ENCODE measurements at places on chromosomes 12 and 14. TPM values are rescaled to one million over a fixed set of nuclear protein-coding genes. Genes with fewer than 3 reads are reported as not detected.

DNA sequence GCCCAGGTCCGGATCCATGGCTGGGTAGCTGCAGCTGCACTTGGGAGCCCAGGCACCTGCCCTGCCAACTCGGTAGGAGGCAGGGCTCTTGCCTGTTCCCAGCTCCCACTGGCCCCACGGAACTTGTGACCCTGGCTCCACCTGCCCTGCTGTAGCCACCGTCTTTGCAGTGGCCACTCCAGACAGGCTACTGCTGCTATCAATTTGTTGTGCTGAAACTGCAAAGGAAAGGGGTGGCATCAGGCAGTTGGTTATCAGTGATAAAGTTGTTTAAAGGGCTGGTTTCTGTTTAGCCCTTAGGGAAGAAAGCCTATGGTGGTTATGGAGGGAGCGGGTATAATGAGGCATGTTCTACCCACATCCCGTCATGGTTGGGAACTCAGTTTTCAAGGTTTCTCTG, 32.1 kb upstream of the ARID2 start:
- H3K27ac ChIP-seq: no peak overlapping the region
- no peaks in the 10 kb centered on the region for H3K4me1 ChIP-seq
- no peak overlapping the region for H3K4me3 ChIP-seq
- H3K27me3 ChIP-seq: no peaks in the 10 kb centered on the region

DNA sequence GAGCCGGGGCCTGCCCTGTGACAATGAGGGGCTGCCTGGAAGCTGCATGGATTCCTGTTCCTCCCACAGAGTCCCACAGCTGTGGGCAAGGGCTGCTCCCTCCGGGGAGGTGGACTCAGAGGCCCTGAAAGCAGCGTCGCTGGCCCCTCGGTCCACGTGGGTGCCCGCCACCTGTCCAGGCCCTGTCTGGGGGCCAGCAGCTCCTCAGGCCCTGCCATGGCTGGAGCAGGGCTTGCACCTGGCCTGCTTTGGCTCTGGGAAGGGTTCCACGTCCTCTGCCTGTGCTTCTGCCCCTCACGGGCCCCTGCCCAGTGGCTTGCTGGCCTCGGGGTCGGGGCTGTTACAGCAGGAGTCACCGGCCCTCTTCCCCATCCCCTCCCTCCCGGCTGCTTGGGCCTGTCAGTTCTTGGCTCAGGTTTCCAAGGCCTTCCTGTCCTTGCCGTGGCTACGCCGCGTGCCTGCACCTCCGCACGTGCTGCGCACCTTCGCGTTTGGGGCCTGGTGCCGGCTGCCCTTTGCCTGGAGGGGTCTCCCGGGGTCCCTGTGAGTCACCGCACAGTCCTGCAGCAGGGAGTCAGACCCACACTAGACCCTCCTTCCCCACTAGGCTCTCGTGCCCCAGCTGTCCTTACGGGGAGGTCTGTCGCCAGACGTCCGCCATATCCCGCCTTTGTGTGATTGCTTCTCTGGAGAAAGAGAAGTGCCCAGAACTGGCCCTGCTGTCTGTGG, 5.8 kb downstream of the FBRSL1 start:
- H3K27ac ChIP-seq: no peak overlapping the region
- peaks cover 6% of the 10 kb centered on the region for H3K4me1 ChIP-seq
- DNase-seq: no peak
- H3K36me3 ChIP-seq: no peaks in the 10 kb centered on the region

Gene A2ML1
- total RNA-seq: 4.4 TPM

GRCh38 chr14:61765225-61765943, 3.2 kb downstream of the SNAPC1 start:
- H3K4me1 ChIP-seq: peaks cover 11% of the 10 kb centered on the region
- H3K27ac ChIP-seq: no peak overlapping the region
- no peaks in the 10 kb centered on the region for H3K27me3 ChIP-seq
- no peak for DNase-seq
- H3K4me3 ChIP-seq: peak overlapping the region; percentile 97

Gene B3GNT4
- total RNA-seq: 1.8 TPM

GRCh38 chr12:38053113-38053512, 263.5 kb upstream of the ALG10B start:
- H3K36me3 ChIP-seq: no peaks in the 10 kb centered on the region
- DNase-seq: no peak
- no peaks in the 10 kb centered on the region for H3K4me1 ChIP-seq
- no peaks in the 10 kb centered on the region for H3K27me3 ChIP-seq
- no peak overlapping the region for H3K27ac ChIP-seq
- no peak overlapping the region for H3K4me3 ChIP-seq

- no peaks in the 10 kb centered on the region for H3K27me3 ChIP-seq
- H3K4me1 ChIP-seq: no peaks in the 10 kb centered on the region
- no peak overlapping the region for H3K4me3 ChIP-seq
- H3K36me3 ChIP-seq: no peaks in the 10 kb centered on the region
- DNase-seq: no peak
Measured at GRCh38 chr14:56244138-56244789, 126.1 kb downstream of the PELI2 start.

Gene RNU4-1
- 2,533 TPM for total RNA-seq

DNA sequence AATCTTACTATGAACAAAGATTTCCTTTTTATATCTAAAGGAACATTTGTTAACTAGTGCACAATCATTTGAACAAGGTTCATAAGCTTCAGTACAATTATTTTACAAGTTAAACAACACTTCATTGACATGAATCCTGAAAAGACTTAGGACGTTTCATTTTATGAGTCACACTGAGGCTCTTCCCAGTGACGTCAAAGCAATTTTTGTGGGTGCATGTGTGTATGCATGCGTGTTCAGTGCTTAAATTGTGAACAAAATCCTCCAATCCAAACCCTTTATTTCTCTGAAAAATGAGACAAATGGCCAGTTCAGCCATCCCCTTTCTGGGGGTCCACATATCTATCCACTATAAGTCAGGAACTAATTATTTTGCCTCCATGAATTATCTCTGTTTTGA, 2.9 kb downstream of the LMNTD1 start:
- no peak for DNase-seq
- no peak overlapping the region for H3K4me3 ChIP-seq
- H3K36me3 ChIP-seq: peaks cover 34% of the 10 kb centered on the region
- no peaks in the 10 kb centered on the region for H3K27me3 ChIP-seq

- H3K4me3 ChIP-seq: no peak overlapping the region
- no peak overlapping the region for H3K27ac ChIP-seq
- no peaks in the 10 kb centered on the region for H3K36me3 ChIP-seq
- H3K27me3 ChIP-seq: no peaks in the 10 kb centered on the region
- no peak for DNase-seq
Measured at GRCh38 chr14:47208434-47208833, 467.0 kb downstream of the MDGA2 start.

Gene TAC3
- total RNA-seq: 1.8 TPM

Gene KRT86
- total RNA-seq: not detected

GRCh38 chr12:71556448-71556847, 107.2 kb downstream of the ZFC3H1 start:
- peak overlapping the region; percentile 7 for H3K27ac ChIP-seq
- H3K27me3 ChIP-seq: no peaks in the 10 kb centered on the region
- H3K36me3 ChIP-seq: peaks cover 84% of the 10 kb centered on the region
- no peak for DNase-seq
- peaks cover 16% of the 10 kb centered on the region for H3K4me1 ChIP-seq

GRCh38 chr12:46818642-46819041, 7.2 kb downstream of the SLC38A4 start:
- H3K4me1 ChIP-seq: no peaks in the 10 kb centered on the region
- H3K27me3 ChIP-seq: peaks cover 5% of the 10 kb centered on the region
- no peak overlapping the region for H3K27ac ChIP-seq
- no peak for DNase-seq
- H3K36me3 ChIP-seq: no peaks in the 10 kb centered on the region
- H3K4me3 ChIP-seq: no peak overlapping the region

DNA sequence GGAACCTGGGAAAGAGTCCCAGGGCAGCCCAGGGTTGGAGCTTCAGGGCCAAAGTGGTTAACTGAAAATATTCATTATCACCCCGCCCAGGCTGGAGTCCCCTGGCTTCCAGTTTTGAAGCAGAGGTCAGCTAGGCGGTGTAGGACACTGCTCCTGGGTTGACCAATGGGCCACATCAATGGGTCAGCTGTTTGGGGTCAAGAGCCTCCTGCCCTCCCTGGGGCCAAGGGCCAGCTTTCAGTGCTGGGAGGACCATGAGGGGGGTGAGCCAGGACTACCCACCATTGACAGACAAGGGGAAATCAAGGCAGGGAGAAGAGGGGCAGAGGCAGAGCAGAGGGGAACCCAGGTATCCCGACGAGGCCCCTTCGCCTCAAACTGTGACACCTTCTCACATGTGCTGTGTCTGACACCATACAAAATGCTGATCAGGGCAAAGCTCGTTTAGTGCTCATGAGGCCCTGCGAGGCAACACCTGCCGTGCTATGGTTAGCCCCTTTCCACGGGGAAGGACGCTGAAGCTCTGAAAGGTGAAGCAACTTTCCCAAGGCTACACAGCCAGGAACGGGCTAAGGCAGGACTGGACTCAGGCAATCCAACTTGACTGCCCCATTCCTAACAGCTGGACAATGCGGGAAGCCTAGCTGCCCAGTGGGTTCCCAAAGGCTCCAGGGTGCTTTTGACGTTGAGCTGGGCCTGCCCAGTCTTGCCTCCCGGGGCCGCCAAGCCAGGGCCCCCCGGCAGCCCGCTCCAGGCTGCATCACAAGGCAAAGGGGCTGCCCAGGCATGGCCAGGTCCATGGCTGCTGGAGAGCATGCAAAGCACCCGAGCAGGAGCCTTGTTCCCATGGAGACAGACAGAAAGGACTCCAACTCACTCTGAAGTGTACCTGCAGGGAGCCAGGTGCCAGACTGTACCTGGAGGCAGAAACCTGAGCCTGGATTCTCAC, 2.0 kb downstream of the SYNE3 start:
- peak; percentile 88 for DNase-seq
- H3K4me3 ChIP-seq: no peak overlapping the region
- no peaks in the 10 kb centered on the region for H3K36me3 ChIP-seq
- peaks cover 14% of the 10 kb centered on the region for H3K4me1 ChIP-seq
- H3K27ac ChIP-seq: no peak overlapping the region
- H3K27me3 ChIP-seq: peaks cover 3% of the 10 kb centered on the region

- H3K27me3 ChIP-seq: no peaks in the 10 kb centered on the region
- peaks cover 7% of the 10 kb centered on the region for H3K4me1 ChIP-seq
- no peak overlapping the region for H3K4me3 ChIP-seq
Measured at GRCh38 chr12:124736115-124737039, 127.3 kb downstream of the SCARB1 start.

All from endodermal cell (in vitro differentiated cells).